Hematopoietic multipotent progenitor cell treated with erythropoietin and hydrocortisone succinate and interleukin-3 and kit ligand, for 8 days (in vitro differentiated cells): ENCODE measurements at places on chromosomes 12 and 14.

DNA sequence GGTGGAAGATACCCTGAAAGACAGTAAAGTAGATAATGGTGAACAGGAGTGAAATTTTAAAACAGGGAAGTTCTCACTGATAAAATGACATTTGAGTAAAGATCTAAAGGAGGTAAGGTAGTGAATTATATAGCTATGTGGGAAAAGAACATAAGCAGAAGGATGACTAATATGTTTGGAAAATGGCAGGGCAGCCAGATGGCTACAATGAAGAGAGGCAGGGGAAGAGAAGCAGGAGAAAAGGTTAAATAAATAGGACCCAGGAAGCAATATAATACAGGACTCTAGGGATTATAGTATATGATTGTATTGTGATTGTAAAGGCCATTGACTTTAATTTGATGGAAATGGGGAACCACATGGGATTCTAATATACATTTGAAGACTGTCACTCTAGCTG is 33.0 kb downstream of the SCFD1 start:
- no peak for DNase-seq

DNA sequence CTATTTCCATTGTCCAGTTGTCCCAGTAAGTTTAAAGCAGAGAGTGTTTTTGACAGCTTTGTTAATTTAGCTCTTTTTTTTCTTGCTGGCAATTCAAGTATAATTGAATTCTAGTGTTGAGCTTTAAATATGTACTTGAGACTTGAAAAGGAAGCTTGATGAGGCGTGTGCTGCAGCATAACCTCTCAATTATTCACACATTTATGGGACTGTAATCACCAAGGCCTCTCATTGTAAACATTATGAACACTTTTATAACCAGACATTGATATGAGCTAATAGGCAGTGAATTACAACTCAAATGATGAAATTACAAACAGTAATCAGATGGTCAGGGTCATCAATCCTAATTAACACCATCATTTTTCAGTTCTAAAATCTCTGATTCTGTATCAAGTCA is 378.0 kb upstream of the DDHD1 start:
- no peak for DNase-seq

GRCh38 chr14:104138718-104139459 is 502 bp downstream of the KIF26A start:
- no peak for DNase-seq

- peak; percentile 69 for DNase-seq
These were observed 484 bp downstream of the MIS18BP1 start for GRCh38 chr14:45252366-45253069.

- DNase-seq: peak; percentile 50
These were observed 7.4 kb upstream of the TUBA1B start for GRCh38 chr12:49138587-49138986.

GRCh38 chr14:44468771-44469170 is 38.3 kb downstream of the FSCB start:
- DNase-seq: no peak

DNA sequence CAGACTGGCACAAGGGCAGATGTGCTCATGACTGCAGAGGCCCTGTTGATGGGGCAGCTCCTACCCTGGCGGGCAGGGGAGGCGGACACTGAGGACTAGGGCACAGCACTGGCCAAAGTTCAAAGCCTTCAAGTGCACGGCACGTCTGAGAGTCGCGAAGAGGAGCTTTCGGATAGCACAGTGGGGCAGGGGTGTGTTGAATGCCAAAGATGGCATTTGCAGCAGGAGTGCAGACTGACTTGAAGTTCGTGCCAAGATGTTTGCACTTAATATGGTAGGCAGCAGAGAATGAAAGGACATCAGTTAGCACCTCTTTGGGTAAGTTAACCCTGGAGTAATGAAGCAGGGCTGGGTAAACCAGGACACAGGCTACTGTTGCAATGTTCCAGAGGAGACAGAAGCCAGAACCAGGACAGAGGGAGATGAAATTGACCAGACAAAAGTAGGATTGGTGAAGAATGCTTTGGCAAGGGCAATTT is 6.7 kb upstream of the EML1 start:
- DNase-seq: no peak

- no peak for DNase-seq
These were observed 33.5 kb upstream of the KCNA5 start for GRCh38 chr12:5010151-5010550.

DNA sequence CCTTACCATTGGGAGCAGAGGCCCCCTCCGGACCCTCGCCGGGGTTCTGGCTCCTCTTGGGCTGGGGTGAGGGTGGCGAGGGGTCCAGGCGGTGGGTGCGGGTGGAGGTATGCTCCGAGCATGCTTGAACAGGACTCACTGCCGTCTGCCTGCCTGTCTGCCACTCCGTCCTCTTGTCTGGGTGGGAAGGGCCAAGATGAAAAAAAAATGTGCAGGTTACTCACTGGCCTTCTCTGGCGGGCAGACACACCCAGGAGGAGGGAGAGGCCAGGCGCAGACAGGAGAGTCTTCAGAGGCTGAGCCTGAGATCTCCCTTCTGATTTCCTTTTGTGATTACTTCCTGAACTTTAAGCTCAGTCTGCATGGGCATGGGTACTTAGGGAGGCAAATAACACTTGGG is 76.1 kb downstream of the STON2 start:
- DNase-seq: peak; percentile 42

DNA sequence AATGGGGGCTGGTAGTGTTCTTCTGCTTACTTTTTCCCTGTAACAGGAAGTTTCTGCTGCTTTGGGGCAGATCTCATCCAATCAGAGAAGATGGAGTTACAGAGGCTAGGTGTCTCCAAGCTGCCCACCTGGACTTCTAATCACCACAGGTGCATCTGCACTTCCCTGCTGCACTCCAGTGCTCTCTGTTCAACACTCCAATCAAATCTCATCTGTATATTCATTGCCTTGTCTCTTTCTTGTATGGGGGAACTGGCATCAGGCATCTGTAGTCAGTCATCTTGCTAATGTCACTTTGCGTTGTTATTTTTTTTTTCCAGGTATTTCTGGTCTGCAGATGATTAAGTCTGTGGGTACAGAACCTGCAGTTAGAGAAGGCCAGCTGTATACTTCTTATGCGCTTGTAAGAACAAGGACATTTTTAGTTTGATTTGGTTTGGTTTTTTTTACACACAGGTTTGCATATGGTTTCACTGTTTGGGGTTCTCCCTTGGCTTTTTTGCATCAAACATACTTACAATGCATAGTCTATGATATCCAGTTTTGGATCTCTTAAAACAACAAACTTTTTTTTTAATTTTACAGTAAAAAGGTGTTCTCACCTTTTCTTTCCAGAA is 116.0 kb downstream of the METTL25 start:
- no peak for DNase-seq

DNA sequence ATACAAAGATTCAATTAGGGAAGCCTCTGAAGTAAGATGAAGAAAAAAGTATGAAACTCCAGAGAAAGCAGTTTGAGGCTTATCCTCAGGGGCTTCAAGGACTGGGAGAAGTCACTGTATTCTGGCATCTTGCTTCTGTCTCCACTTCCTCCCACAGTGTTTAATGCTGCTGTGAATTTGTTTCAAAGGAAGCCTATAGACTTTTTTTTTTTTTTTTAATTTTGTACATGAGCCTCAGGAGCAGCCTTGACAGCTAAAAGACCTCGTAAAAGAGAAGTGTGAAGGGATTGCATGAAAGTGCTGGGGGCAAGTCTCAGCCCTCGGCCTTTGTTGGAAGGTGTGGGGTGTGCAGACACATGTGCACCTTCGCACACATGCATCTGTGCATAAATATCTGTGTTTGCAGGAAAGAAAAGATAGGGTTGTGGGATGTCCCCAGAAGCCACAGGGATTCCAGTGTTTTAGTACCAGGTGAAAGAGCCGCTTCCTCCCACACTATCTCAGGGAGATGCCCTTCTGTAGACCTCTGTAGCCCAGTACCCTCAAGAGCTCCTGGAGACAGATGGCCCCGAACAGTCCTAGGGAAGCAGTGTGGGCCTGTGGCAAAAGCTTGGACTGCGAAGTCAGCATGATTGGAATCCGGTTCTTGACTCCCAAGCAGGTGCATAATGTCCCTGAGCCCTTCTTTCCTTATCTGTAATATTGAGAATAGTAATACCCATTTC is 193.5 kb upstream of the BCL2L14 start:
- DNase-seq: no peak

DNA sequence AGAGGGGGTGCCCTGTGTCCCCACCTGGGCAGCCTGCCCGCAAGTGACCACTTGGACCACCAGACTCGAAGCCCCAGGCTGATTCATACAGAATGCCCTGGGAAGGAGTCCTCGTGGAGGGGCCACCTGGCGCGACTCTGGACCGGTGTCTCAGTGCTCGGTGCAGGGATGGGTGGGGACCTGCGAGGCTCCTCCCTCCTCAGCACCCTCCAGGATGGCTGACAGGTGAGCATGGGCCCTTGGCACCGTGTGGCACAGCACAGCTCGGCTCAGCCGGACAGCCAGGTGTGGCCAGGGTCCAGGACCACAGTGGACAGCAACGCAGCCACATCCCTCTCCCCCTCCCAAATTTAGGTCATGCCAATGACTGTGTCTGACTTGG is 44.5 kb downstream of the CCNK start:
- DNase-seq: no peak

DNA sequence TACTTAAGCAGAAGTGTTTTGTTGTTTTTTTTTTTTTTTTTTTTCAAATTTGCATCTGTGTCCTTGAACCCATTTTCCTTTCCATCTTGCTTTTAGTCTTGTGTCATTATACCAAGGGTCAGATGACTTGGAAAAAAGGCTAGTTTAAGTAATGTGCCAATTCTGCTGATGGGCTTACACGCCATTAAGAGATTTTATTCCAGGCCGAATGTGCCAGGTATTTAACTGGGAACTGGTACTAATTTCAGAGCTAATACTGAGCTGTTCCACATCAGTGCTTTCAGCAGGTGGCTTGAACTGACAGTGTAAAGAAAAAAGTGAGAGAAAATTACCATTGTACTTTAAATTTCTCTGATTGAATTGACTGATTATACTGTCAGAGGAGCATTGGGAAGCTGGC is 224.9 kb downstream of the NPAS3 start:
- DNase-seq: no peak

DNA sequence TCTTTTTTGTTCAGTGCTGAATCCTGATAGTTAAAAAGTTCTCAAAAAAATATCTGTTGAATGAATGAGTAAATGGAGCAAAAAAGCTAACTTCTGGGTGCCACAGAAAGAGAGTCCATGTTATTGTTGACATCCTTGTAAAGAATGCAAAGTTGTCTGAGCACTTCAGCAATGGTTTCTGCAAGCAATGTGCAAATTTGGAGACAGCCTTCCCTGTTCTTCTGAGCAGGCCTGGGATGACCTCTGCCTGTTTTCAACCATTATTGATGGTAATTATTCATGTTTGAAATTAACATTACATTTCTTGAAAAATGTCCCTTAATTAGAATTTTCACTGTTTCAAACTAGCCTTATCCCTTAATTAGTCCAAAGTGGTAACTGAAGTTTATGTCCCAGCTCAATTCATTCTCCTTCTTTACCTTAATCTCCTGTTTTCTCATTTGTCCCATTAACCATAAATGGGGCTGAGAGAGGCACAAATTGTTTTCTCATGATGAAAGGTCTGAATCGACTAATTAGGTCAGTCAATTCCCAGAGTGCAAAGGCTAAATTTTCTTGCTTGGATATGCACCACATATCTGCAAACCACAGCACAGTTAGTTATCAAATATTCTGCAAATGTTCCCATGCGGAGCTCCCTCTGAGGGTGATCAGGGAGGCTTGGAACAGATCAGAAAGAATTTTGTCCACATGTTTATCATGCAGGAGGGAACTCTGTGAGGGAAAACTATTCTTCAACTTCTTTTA is 139.4 kb upstream of the KRR1 start:
- no peak for DNase-seq

DNA sequence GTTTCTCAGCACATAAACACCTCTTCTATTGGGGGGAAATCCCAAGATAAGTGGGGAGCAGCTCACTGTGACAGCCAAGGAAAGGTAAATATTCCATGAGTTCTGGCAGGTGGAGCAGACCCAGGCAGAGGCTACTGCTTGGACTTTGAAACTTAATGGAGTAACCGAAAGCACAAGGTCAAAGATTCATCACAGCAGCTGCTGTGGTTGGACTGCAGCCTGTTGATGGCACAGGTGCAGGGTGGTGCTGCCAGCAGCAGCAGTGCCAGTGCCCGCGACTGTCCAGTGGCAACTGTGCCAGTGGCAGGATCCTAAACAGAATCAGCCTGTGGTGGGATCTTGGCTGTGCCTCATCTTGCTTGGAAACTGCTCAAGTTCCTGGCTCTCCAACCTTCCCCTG is 81.4 kb upstream of the ARID2 start:
- DNase-seq: no peak

GRCh38 chr14:61925732-61926435 is 163.7 kb downstream of the SNAPC1 start:
- no peak for DNase-seq

- DNase-seq: no peak
These were observed 99.2 kb downstream of the SLC5A8 start for GRCh38 chr12:101110866-101111265.

- peak; percentile 56 for DNase-seq
These were observed 54.4 kb upstream of the RFLNA start for GRCh38 chr12:124240493-124240892.

DNA sequence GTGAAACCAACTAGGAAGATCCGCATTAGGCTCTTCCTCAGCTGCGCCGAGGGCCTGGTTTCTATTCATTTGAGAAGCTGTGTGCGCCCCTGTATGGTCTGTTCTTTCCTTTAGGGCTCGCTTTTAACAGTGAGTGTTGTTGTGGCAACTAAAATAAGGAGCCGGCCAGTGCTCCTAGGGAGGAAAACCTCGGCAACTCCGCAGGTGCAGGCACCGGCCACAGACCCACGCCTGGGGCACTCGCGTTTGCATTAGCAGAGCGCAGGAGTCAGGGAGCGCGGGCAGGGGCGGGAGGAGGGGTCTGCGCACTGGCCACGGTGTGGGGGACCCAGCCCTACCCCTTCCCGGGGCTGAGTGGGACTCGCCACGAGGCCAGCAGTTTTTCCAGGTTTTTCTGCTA is 50.5 kb downstream of the STX2 start:
- DNase-seq: no peak

DNA sequence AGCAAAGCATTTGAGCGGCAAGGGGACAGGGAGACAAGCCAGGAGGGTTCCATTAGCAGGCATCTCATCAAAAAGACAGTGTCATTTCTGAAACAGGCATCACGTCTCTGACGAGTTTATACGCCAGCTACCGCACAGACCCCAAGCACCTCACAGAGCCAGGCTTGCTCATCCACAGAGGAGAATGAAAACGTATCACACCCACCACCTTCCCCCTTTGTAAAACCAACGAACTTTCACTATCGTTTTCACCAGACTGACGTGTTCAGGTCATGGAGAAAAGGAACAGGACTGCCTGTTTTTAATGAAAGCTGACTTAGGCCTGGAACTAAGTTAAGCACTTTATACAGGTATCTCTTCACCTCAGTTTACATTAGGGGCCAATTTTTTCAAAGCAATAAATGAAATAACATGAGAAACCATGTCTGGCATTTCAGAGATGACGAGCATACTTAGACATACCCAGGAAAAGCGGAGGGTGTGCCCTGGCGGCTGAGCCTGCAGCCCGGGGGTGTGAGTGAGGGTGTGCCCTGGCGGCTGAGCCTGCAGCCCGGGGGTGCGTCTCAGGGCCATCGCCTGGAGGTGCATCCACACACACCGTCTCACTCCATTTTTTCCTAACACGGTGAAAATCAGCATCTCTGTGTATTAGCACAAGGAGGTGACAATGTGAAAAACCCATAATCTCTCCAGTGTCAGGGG is 41.9 kb downstream of the STX2 start:
- DNase-seq: no peak

GRCh38 chr12:104275689-104276088 is 27.9 kb upstream of the EID3 start:
- DNase-seq: no peak
